ENCODE measurements at places on chromosomes 7 and 10.

DNA sequence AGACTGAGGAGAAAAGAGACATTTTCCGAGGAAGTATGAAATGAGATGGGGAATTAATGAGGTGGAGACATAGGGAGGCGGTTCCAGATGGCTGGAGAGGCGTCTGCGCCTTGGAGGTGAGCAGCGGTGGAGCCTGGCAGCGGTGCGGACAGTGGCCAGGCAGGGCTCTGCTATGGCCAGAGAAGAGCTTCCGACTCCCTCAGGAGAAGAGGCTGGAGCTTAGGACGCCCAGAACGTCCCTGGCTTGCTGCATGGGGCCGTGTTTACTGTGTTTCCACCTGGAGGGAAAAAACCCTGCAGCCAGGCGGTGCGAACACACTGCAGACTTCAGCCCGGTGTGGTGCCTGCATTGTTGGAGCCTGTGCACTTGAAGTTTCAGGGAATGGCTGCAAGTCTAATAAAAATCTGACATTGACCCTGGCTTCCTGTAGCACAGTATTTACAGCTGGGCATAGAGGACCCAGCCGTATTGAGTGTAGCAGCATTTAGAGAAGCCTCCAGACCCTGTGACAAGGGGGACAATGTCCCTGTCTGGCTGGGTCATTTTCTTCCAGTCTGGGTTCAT lies 447.1 kb upstream of the MKI67 start:
- no peak for DNase-seq

DNA sequence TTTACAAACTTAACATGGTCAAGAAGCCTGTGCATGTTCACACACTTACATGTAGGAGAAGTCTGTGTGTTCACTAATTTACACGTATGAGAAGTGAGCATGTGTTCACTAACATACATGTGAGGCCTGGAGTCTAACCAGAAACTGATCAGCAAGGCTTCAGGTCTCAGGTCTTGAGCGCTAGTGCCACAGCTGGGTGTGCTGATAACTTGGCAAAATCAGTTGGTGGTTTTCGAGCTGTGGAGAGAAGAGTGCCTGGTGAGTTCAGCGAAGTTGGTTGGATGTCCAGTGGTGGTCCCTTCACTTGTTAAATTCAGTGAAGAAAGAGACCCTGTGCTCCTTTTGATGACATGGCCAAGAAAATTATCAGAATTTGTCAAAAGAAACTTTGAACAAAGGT lies 98.7 kb downstream of the CELF2 start:
- no peak for DNase-seq

- peak; percentile 61 for DNase-seq
Measured at GRCh38 chr10:18501198-18501597, 150.2 kb downstream of the NSUN6 start.

DNA sequence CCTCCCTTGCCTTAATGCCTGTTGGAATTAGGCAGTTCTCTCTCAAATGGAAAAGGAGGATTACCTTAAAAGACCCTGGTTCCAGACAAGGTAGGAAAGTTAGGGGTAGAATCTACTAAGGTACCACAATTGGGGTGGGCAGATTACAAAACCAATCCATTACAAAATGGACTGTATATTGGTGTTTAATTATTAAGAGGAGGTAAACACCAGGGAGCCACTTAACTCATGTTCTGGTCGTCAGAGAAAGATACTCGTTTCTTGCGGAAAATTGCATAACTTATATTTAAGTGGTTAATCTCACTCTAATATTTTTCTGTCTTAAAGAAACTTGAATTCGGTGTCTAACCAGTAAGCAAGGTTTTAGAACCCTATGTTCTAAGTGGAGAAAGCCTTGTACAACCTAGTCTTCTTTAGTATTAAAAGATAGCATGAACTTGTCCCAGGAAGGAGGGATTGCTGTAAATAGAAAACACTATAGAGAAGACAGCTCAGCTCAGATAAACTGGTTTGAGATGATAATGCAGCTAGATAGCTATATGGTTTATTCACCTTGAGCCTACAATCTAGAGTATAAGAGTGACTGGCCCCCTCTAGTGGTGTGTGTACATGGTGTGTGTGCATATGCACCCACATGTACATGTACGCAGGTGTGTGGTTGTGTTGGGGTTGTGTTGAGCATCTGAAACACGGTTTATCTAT lies 58.0 kb upstream of the STRIP2 start:
- peak; percentile 76 for DNase-seq

GRCh38 chr7:7569081-7569527 lies 2.4 kb downstream of the MIOS start:
- peak; percentile 83 for DNase-seq

- DNase-seq, result no peak
Measured at GRCh38 chr7:94366832-94367231, 27.9 kb upstream of the COL1A2 start.

GRCh38 chr10:18456984-18457383 lies 194.4 kb downstream of the NSUN6 start:
- peak; percentile 55 for DNase-seq

DNA sequence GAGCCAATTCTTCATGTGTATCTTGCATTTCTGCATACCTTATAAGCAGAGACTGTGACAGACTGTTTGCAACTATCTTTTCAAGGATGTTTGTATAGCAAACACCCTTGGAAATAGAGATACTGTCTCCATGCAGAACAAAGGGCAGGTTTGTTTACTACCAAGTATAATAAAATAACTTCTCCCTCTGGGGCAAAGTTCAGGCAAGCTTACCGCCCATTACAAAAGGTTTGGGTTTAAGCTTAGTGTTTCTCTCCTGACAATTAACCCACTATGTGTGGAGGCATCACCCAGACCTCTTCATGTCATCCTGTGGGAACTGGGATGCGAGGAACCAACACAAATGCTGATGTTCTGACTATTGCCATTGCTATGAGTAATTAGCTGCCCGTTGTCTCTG lies 479.1 kb upstream of the ZMIZ1 start:
- DNase-seq, result no peak

GRCh38 chr10:59335497-59335896 lies 26.9 kb downstream of the FAM13C start:
- DNase-seq, result no peak
